ENCODE measurements at places on chromosomes 13 and 19.

DNA sequence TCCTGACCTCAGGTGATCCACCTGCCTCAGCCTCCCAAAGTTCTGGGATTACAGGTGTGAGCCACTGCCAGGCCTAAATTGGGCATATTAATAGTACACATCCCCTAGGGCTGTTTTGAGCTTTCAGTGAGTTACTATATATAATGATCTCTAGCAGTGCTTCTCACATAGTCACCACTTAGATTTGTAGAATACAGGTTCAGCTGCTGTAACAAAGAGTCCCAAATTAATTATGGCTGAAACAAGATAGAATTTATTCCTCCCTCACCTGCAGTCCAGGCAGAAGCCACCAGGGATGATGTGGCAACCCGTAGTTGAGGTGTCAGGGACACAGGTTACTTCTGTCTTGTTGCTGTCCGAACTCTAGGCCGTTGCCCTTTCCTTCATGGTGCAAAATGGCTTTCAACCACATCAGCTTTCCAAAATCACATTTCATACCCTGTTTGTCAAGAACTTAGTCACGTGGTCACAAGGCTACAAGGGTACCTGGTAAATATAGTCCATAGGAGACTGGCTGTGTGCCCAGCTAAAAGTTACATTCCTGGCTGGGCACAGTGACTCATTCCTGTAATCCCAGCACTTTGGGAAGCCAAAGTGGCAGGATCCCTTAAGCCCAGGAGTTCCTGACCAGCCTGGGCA lies 2.9 kb downstream of the PROSER3 start:
- DNase-seq = no peak

GRCh38 chr19:15253061-15253460 lies 20.8 kb upstream of the EPHX3 start:
- no peak for DNase-seq

GRCh38 chr13:96925916-96926628 lies 68.2 kb downstream of the OXGR1 start:
- no peak for DNase-seq

DNA sequence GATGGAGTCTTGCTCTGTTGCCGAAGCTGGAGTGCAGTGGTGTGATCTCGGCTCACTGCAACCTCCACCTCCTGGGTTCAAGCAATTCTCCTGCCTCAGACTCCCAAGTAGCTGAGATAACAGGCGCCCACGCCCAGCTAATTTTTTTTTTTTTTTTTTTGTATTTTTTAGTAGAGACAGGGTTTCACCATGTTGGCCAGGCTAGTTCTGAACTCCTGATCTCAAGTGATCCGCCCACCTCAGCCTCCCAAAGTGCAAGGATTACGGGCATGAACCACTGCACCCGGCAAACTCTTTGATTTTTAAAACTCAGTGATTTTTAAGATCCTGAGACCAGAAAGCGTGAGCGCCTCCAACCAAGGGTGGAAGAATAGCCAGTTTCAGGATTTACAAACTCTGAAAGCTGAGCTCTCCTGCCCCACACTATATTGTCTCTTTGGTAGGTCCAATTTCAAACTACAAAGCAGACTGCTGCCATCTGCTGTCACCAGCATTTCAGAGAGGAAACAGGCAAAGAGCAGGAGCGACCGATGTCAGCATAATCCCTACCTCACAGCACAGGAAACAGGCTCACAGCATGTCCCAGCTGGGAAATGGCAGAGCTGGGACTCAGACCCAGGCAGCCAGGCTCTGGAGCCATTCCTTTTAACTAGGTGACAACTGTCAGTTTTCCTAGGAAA lies 9.2 kb downstream of the NOSIP start:
- DNase-seq = no peak

DNA sequence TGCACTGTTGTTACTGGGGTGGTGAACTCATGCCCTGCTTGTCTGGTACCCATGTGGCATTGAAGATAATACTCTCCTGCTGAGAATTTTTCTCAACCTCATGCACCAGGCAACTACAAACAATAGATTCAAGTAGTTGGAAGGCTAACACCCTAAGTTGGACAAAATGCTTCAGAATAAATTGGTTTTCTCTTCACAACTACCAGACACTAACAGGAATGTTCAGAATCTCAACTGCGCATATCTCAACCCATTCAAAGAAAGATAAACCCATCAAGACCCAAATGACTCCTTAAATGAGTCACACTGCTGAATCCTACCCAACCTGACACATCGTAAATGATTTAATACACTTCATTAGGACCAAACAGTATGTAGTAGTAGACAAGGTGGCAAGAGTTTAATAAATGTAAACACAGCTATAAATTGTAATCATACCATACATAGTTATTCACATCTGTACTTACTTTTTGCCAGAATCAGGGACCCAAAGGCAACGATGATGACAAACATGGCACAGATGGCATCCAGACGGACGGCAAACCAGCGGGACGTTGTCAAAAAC lies 227.4 kb downstream of the ABCC4 start:
- DNase-seq = no peak

DNA sequence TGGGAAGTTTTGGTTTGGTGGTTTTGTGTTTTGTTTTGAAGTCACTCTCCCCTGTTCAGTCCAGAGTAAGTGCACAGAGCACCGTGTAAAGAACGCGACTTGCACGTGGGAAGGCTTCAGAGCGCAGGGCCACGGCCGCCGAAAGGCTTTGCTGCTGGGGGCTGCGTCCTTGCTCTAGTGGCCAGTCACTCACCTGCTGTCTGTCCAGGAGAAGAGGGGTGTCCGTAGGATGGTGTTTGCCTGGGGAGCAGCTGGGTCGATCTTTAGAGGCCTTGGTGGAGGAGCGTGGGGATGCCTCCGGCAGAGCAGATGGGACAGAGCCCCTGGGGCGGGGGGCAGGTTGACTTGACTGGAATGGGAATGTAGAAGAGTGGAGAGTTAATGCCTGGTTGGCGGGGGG lies 116.6 kb upstream of the MCF2L start:
- DNase-seq = no peak

DNA sequence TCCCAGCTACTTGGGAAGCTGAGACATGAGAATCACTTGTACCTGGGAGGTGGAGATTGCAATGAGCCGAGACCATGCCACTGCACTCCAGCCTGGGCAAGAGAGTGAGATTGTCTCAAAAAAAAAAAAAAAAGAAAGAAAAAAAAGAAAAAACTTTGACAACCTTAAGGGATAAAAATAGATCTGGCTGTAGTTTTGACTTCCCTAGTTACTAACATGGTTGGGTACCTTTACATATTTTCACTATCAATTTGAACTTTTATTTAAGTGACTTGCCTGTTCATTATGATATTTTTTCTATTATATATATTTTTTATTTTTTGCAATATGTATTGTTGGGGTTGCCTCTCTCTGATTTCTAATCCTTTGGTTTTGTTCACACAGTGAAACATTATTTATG lies 8.4 kb upstream of the ZNF235 start:
- DNase-seq = no peak
